Inflammatory macrophage treated with lipopolysaccharide for 4 hours (primary cell): ENCODE measurements at places on chromosomes 16 and 17.

GRCh38 chr17:76547183-76547641, 7.4 kb downstream of the PRCD start:
- DNase-seq = peak; percentile 64

DNA sequence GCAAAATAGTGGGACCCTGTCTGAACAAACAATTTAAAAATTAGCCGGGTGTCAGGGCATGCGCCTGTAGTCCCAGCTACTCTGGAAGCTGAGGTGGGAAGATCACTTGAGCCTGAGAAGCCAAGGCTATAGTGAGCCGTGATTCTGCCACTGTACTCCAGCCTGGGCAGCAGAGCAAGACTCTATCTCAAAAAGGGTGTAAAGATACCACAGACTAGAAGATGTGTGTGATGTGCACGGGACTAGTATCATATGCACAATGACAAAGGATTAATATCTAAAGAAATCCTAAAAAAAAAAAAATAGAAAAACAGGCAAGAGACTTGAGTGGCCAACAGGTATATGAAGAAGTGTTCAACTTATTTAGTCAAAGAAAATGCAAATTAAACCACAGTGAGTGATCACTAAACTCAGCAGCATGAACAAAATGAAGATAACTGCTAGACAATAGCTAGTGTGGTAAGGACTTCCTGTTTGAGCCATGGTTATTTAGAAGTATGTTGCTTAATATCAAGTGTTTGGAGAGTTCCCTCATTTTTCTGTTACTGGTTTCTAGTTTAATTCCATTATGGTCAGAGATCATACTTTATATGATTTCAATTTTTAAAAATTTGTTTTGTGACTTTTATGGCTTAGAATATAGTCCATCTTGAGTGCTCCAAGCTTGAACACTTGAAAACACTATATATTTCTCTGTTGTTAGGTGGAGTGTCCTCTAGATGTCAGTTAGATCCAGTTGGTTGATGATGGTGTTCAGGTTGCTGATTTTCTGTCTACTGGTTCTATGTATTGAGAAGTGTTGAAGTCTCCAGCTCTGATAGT, 14.7 kb upstream of the SLX4 start:
- DNase-seq = peak; percentile 68

DNA sequence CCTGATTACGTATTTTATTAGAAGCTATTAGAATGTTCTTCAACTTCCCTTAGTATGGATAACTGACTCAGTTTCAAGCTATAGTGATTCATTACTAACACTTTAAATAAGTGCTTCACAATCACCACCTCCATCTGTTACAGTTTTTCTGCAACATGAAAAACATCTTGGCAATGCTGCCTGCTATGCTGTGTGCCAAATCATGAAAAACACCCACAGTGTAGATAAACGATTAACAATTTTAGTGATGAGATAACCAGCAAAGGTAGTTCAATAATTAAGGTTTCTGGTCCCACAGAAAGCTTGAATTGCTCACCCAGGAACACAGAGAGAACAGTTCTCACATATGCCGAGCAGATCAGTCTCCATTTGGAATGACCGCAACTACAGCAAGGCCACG, 51.4 kb upstream of the SLC25A19 start:
- no peak for DNase-seq

- no peak for DNase-seq
These were observed 11.1 kb downstream of the NACA2 start for GRCh38 chr17:61579961-61580360.

DNA sequence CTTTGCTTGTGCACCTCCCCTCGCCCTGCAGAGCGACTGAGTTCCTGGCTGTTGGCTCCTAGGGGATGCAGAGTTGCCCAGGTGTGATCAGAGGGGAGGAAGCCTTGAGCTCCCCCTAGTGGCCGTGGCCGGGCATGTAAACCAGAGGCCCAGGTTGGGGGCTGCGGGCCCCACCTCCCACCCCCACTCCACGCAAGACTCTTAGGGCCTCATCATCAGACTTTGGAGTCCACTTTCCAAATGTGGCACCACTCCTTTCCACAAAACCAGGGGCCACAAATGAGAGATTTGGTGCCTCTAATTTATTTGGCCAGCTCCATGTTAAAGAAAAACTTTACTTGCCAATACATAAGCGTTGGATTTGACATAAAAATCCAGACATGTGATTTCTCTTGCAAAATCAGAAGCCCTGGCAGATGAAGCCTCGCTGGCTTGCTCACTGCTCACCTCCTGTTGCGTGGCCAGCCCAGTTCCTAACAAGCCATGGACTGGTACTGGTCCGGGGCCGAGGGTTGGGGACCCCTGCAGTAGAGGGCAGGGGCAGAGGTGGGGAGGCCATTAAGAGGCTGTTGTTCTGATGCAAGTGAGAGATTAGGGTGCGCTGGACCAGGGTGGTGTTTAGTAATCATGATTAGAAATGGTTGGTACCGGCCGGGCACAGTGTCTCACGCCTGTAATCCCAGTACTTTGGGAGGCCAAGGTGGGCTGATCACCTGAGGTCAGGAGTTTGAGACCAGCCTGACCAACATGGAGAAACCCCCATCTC, 28.7 kb upstream of the GAS7 start:
- peak; percentile 33 for DNase-seq

DNA sequence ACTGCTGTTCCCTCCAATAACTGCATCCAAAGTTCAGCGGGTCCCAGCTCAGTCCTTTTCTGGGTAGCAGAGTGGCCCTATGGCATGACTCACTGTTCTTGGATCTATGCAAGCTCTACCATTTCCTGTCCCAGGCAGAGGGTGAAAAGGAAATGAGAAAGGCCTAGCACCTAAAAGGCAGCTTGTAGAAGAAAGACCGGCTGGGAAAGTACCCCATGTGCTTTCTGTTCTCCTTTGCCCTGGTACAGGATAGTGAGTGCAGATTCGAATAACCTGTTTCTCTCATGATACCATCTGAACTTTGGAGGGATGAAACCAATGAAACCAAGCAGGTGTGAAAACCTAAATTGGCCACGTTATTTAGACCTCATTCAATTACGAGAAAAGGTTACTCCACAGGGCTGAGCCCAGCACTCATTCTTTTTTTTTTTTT, 12.7 kb upstream of the HASPIN start:
- DNase-seq = peak; percentile 94

- DNase-seq = peak; percentile 75
These were observed 113.5 kb upstream of the RPL38 start for GRCh38 chr17:74089869-74090464.

GRCh38 chr16:4179020-4179419, 62.8 kb upstream of the ADCY9 start:
- DNase-seq = peak; percentile 91

DNA sequence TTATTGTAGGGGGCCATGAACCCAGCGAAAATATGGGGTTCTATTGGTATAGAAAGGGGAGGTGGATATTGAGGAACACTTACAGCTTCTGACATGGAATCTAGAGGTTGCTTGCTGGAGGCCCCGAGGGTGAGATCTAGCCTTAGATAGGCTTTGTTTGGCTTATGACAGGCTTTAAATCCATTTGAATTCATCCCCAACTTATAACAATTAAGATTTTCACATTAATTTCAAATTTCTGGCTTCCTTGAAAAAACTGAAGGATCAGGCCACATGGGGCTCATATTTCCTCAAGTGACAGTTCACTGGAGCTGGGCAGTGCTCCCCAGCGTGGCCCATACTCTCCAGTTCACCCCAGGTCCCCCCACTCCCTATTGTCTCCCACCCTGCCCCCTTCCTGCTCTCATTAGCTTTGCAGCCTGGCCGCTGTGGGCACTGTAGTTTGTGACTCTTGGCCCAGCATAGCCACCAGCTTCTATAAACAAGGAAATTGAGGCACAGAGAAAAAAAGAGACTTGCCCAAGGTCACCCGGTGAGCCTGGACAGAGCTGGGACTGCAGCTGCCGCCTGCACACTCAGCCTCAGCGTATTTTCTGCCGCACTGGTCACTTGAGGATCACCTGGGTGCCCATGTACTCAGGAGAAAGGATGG, 19.8 kb upstream of the ADGRG1 start:
- no peak for DNase-seq

- DNase-seq = no peak
These were observed 28.5 kb downstream of the FTO start for GRCh38 chr16:53732296-53732929.

DNA sequence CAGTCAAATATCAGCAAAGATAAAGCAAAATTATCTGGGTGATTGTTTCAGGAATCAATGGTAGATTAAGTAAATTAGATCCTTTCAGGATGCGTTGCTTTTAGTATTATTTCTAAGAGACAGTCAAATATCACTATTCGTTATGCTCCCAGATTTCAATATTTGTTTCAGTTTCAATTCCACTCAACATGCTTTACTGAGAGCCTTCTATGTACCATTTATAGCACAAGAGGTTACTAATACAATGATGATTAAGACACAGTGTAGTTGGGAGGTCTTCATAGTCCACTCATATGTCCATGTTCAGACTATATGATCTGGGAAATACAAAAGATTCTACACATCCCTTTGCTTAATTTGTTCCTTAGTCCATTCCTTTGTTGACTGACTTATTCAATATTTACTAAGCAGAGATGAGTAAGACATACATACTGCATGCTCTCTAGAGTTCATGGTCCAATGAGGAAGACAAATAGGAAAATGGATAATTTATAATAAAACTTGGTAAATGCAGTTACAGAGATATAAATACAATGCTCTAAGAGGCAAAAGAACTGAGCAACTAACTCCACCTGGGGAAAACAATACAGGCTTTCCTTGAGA, 88.2 kb upstream of the NOG start:
- DNase-seq = peak; percentile 13

DNA sequence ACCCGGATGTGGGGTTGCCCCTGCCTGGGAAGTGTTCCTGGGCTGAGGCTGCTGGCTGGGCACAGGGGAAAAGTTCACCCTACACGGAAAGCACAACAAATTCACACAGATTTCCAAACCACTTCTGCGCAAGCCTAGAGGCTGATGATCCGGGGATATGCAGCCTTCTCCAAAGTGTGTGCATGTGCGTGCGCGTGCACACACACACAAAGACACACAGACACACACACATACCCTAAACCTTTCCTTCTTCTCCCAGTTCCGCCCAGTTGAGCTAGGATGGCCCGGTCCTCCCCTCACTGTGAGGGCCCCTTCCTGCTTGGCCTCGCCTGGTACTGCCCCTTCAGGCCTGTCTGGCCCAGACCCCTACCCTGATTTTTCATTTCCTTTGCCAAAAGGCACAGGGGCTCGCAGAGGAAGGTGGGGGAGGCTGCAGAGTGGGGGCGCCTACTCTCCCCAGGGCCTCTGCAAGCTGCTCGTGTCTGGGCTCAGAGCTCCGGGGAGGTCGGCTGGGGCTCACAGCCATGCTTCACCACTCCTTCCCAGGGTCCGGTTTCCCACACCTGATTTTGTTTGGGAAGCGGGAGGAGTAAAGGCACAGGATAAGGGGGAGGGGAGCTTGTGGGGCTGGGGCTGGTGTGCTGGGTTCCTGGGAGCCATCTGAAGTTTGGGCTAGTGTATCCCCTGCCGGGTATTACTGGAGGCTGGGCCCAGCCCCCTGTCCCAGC, 144.7 kb downstream of the ENGASE start:
- DNase-seq = no peak

DNA sequence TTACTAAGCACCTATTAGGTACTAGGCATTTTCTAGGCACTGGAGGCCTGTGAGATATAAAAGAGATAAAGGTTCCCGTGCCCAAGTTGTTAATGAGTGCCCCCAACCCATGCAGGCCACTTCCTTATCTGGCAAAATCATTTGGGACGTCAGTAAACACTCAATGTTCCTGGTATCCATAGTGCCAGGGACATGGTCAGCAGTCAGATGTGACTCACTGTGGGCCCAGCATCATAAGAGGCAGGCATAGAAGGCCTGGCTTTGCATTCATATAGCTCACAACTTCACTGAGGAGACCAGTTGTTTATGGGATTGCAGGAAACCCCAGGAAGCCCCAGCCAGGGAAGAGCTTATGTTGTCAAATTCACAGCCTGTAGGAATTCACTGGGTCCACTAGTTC, 81.1 kb downstream of the MRC2 start:
- DNase-seq = no peak

DNA sequence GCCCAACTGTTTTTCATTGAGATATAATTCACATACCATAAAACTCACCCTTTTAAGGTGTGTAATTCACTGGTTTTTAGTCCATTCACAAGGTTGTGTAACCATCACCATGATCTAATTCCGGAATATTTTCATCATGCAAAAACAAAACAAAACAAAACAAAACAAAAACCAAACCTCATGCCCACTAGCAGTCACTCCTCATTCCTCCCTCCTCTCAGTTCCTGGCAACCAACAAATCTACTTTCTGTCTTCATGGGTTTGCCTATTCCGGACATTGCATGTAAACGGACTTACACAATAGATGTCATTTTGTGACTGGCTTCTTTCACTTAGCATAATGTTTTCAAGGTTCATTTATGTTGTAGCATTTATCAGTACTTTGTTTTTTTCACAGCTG, 4.5 kb upstream of the NOD2 start:
- peak; percentile 98 for DNase-seq

DNA sequence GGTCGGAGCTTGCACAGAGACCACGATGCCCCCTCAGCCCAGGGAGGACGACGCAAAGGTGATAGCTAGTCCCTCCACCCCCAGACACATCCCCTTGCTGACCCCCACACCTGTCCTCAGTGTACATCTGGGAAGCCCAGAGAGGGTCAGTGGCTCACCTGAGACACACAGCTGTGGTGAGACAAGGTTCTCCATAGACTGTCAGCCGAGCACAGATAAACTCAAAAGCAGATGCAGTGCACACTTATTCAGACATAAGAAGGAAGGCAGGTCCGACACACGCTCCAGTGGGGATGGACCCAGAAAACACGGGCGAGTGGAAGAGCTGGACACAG, 19.6 kb downstream of the CBFA2T3 start:
- DNase-seq = no peak

GRCh38 chr17:82966415-82966814, 113.0 kb upstream of the METRNL start:
- DNase-seq = no peak
